ENCODE measurements at places on chromosomes 12 and 14. TPM values are rescaled to one million over a fixed set of nuclear protein-coding genes. Genes with fewer than 3 reads are reported as not detected.

DNA sequence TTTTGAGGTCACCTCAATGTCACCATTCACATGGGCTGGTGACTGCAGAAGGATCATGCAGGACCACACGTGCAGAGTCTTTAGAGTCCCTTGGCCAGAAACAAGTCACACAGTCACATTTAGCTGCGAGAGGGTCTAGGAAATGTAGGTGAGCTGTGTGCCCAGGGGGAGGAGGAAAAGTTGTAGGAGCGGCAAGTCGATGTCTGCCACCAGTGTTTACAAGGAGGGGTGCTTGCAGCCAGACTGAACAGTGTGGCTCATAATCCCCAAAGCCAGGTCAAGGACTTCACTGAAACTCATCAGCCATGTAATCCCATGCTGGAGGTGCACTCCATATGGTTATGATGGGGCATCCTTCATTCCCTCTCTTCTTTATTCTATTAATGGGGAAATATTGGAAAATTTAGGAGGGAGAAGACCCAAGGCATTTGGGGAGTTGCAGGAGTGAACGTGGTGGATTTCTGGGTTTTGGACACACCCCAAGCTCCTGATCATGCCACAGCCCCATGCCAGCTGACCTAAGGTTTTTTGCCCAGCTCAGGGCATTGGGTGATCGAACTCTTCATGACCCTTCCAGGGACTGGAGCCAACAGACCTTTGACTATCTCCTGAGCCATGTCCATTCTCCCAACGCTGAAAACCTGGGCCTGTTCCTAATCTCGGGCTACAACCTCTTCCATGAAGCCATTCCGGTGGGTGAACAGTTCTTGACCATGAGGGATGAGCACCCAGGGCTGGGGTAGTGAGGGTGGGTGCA, 7.2 kb downstream of the DAO start:
- no peak for ATAC-seq

The NELL2 gene
- 3.0 TPM for total RNA-seq

The FBLN5 gene
- 2.8 TPM for total RNA-seq

The SSTR1 gene
- 0.08 TPM for total RNA-seq

DNA sequence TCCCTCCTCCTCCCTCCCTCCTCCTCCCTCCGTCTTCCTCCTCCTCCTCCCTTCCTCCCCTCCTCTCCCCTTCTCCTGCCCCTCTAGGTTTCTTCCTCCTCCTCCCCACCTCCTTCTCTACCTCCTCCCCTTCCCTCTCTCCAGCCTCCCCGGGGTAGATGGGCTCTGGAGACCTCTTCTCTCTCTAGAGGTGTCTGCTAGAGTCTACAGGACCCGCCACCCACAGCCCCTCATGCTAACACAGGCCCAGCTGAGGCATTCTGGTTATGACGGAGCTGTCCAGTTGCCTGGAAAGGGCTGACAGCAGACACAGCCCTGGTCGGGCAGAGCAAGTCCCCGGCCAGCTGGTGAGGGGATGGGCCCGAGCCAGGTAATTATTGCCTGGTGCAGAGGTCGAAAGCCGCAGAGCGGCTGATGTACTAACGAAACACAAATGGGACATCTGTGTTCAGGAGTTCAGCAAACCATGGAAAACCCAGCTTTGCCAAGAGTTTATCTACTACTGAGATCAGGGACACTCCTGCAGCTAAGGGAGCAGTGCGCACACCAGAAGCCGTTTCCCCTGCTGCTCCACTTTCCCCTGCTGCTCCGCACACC, 96.2 kb downstream of the PAPOLA start:
- no peak for ATAC-seq

GRCh38 chr14:35045798-35046047, 349 bp upstream of the FAM177A1 start:
- no peak for ATAC-seq

The KRT82 gene
- not detected for total RNA-seq

DNA sequence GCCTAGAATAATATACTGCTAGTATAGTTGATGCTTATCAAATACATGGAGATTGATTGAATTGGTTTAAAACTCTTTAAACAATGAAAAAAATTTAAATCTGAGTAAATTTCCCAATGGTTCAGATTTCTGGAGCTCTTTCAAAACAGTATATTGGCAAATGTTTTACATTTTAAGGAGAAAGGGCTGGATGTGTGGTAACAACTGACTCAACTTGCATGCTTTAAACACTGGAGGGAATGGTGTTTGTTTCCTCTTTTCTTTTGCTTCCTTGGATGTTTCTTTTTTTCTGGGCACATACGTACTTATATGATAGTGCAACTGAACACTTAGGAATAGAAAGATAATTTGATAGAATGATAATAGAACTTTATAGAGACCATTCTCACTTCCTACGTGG, 73.8 kb upstream of the RFX4 start:
- no peak for ATAC-seq

DNA sequence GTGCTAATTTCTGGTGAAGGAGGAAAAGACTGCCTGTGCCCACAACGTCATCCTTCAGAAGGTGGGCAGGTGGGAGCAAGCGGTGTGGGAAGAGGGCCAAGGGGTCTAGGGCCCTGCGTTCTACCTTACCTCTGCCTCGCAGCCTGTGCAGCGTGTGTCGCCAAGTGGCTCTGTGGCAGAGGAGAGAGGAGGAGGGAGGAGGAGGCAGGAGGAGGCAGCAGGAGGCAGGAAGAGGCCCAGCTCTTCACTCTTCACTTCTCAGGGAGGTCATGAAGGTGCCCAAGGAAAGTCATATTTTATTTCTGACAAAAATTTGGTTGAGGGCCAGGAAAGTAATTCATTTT, 177.9 kb downstream of the MYRFL start:
- no peak for ATAC-seq

The RHEBL1 gene
- 0.44 TPM for total RNA-seq

GRCh38 chr14:100035700-100036099, 29.5 kb upstream of the EVL start:
- no peak for ATAC-seq

The TBX3 gene
- 2.4 TPM for total RNA-seq

DNA sequence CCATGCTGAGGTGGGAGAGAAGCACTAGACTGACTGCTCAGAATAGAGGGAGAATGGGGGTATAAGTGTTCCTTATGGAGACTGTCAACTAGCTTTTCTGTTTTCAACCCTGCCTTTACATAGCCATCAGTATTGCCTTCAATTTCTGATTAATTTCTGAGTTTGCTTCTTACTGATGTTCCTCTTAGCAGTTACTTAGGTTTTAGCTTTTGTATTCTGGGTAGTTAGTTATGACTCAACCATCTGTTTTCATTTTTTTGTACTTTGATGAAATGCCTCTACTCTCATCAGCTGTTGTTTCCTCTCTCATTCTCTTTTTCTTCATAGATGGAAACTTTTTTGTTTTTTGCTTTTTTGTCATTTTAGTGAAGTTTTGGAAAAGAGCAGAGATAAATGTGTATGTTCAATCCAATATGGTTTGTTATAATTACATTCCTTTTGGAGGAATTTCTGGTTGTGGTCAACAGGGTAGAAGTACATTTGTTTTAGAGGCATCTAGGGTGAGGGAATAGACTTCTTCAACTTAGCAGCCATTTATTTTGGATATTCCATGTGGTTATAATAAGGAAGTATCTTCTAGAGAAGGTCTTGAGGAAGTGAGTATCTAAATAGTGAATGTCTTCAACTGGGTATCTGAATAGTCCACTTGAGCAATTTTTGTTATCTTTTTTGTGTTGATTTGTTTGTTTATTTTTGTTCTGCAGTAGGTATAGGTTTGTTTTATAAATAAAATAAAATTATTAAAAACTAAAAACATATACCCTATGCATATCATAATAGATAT, 29.6 kb downstream of the PMCH start:
- ATAC-seq, result no peak

DNA sequence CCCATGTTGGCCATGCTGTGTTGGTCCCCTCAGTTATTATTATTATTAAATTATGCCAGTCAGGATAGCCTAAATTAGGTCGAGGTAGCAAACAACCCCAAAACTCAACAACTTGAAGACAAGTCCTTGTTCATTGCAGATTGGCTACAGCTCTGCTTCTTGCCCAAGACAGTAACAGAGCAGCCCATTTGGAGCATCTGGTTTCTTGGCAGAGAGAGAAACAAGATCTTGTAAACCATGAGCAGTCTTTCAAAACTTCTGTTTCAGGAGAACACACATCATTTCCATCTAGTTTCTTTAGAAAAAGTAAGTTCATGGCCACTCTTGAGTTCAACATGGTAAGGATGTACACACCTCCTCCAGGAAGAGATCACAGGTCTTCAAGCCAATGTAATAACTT, 52.3 kb downstream of the E2F7 start:
- ATAC-seq, result no peak

DNA sequence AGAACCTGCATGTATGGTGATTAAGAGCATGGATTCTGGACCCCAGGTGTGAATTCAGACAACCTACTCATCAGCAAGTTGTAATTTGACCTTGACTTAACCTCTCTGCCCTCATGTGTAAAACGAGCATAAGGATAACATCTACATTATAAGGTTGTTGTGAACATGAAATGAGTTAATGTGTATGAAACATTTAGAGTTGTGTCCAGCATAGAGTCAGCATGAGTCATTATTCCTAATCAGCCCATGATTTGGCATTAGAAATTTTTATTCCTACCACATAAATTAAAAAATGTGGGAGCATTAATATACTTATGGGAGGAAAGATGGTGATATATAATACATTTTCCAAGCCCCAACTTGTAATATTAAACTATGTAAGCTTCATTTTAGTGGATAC, 95.9 kb upstream of the DDHD1 start:
- ATAC-seq, result no peak

GRCh38 chr12:77343291-77343690, 277.9 kb upstream of the E2F7 start:
- ATAC-seq, result no peak

The GABARAPL1 gene
- total RNA-seq, result 8.1 TPM

- no peak for ATAC-seq
Measured at GRCh38 chr12:91307957-91308670, 125.5 kb upstream of the DCN start.

DNA sequence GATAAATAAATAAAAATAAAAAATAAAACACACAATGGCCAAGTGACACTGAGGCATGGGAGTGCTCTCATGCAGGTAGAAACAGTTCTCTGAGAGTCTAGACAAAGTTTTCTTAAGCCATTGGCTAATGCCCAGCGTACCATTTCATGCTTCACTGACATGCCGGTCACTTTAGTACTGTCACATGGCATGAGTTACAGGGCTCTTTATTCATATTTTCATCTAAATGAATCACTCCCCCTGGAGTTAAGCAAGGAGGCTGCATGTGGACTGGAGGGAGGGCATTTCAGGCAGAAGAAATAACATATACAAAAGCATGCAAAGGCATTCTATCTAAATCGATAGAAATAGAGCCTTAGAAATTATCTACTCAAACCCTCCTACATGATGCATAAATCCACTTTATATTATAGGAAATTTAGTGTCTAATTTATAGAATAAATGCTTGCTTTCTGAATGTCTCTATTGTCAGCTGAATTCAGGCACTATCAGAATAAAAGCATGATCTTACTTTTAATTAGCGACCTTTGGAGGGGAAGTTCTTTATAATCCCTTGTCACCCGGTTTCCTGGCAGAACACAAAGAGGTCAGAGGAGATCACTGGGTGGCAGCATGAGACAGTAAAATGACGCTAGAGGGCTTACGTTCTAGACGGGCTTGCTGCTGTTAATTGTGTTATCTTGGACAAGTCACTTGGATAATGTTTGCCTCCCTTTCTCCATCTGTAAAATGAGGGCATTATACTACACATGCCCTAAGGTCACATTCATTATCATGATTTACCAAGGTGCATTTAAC, 17.5 kb downstream of the DYRK4 start:
- peak; percentile 36 for ATAC-seq

The EID3 gene
- 0.76 TPM for total RNA-seq

- no peak for ATAC-seq
Measured at GRCh38 chr14:101010293-101010692, 106.8 kb upstream of the RTL1 start.

Data from esophagus mucosa (tissue), 1 donor.